ENCODE measurements at places on chromosomes 3 and 15. TPM values are rescaled to one million over a fixed set of nuclear protein-coding genes. Genes with fewer than 3 reads are reported as not detected.

DNA sequence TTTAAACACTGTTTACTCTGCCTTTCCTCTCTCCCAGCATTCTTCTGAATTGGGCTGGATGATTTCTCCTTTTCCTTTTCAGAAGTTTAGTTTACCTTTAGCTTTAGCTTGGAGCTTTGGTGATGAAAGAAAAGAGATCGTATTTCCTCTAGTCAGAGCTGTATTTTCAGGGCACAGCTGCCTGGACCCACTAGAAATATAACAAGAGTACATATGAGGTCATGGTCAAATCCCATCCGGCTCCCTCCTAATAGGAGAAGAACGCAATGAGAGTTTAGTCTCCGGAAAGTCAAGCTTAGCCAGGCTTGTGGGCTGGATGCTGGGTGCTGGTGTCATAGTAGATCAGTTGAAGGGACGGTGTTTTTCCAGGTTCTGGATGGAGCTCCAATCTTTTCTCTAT lies 177.1 kb upstream of the PFN2 start:
- no peak overlapping the region for H3K27ac ChIP-seq
- no peaks in the 10 kb centered on the region for H3K4me1 ChIP-seq
- no peaks in the 10 kb centered on the region for H3K27me3 ChIP-seq
- H3K4me3 ChIP-seq, result no peak overlapping the region

- H3K27me3 ChIP-seq, result no peaks in the 10 kb centered on the region
- peak; percentile 5 for DNase-seq
- no peaks in the 10 kb centered on the region for H3K4me1 ChIP-seq
- no peak overlapping the region for H3K4me3 ChIP-seq
- H3K27ac ChIP-seq, result peak overlapping the region; percentile 2
These were observed 55.3 kb downstream of the SLC28A2 start for GRCh38 chr15:45307230-45307924.

- DNase-seq, result no peak
- H3K27me3 ChIP-seq, result no peaks in the 10 kb centered on the region
- H3K4me3 ChIP-seq, result no peak overlapping the region
- H3K4me1 ChIP-seq, result no peaks in the 10 kb centered on the region
- no peaks in the 10 kb centered on the region for H3K36me3 ChIP-seq
These were observed 156.9 kb downstream of the ZNF621 start for GRCh38 chr3:40681658-40682055.

- no peaks in the 10 kb centered on the region for H3K27me3 ChIP-seq
- no peaks in the 10 kb centered on the region for H3K36me3 ChIP-seq
- H3K27ac ChIP-seq, result peak overlapping the region; percentile 7
- H3K4me1 ChIP-seq, result peaks cover 25% of the 10 kb centered on the region
These were observed 92.3 kb upstream of the TJP1 start for GRCh38 chr15:29914511-29914926.

DNA sequence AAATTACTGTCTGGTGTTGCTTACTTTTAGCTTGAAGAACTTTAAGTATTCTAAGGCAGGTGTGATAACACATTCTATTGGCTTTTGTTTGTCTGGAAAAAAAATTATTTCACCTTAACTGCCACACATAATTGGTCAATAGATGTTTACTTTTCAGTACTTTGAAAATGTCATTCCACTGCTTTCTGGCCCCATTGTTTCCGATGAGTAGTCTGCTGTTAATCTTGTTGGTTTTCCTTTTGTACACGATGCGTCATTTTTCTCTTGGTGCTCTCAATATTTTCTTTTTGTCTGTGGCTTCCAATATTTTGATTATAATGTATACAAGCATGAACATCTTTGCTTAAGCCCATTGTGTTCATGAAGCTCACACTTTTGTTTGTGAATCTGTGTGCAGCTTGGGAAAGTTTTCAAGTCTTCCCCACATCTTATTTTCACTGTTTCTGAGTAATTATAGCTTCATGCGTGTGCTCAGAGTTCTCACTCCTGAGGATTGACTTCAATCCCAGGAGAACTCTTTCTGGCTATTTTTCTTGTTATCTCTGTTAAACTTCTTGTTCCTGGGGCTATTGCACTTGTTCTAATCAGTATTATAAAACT lies 664.7 kb downstream of the IGSF11 start:
- H3K36me3 ChIP-seq, result no peaks in the 10 kb centered on the region
- H3K27ac ChIP-seq, result no peak overlapping the region
- H3K27me3 ChIP-seq, result no peaks in the 10 kb centered on the region
- no peaks in the 10 kb centered on the region for H3K4me1 ChIP-seq
- DNase-seq, result no peak
- no peak overlapping the region for H3K4me3 ChIP-seq

DNA sequence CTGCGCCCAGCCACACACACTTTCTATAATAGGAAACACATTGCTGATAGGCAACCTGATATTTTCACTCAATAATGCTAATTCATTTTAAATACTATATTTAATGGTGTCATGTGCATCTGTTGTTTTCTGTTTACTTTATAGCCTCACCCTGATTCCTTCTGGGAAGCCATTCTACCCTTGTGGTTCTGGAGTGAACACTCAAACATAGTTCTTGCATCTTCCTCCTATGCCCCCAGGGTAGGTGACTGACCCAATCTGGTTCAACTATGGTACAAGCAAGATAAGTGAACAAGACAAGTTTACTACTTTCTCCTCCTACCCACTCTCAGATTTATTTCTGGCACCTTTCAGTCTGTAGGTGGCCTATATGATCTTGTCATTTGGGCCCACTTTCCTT lies 4.3 kb upstream of the SCG3 start:
- H3K4me1 ChIP-seq, result no peaks in the 10 kb centered on the region
- DNase-seq, result no peak
- no peaks in the 10 kb centered on the region for H3K27me3 ChIP-seq
- no peak overlapping the region for H3K4me3 ChIP-seq

DNA sequence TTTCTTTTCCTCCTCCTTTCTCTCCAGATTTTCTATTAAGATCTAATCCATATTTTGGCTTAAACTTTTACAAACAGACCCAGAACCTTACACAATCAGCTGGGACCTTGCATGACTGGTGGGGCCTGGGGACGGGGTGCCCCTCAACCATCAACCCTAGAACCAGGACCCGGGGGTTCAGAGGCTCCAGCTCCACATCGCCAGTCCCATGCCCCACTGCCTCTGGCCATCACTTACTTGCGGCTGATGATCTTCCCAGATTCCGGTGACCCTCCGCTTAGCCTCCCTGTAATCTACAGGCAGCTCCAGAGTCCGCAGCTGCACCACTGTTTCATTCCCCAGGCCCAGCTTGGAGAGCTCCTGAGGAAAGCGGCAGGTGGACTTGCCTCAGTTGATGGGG lies 36.8 kb downstream of the PGPEP1L start:
- H3K27ac ChIP-seq, result no peak overlapping the region
- no peaks in the 10 kb centered on the region for H3K36me3 ChIP-seq
- no peaks in the 10 kb centered on the region for H3K27me3 ChIP-seq
- no peak for DNase-seq
- no peaks in the 10 kb centered on the region for H3K4me1 ChIP-seq

DNA sequence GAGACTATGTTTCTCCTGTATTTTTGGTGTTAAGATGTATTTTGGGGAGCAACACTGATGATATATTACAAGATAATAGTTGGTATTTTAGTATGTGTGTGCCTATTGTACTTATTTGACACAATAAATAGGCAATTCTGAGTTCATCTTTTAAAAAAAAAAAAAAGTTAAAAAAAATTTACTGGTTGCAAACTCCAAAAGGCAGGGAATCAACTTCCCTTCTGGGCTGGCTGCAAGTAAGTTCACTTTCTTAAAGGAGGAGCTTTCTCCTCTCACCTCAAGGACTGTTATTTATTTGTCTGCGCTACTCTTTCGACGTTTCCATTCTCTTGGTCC lies 335 bp upstream of the VPS8 start:
- peak overlapping the region; percentile 77 for H3K4me3 ChIP-seq
- no peaks in the 10 kb centered on the region for H3K4me1 ChIP-seq
- no peak for DNase-seq
- H3K27ac ChIP-seq, result no peak overlapping the region
- H3K27me3 ChIP-seq, result no peaks in the 10 kb centered on the region

- no peaks in the 10 kb centered on the region for H3K4me1 ChIP-seq
- no peaks in the 10 kb centered on the region for H3K27me3 ChIP-seq
- no peaks in the 10 kb centered on the region for H3K36me3 ChIP-seq
- no peak for DNase-seq
- no peak overlapping the region for H3K27ac ChIP-seq
These were observed 305.5 kb upstream of the DPH6 start for GRCh38 chr15:35851491-35851890.

- no peak overlapping the region for H3K27ac ChIP-seq
- H3K4me3 ChIP-seq, result no peak overlapping the region
- no peaks in the 10 kb centered on the region for H3K4me1 ChIP-seq
- DNase-seq, result no peak
- H3K27me3 ChIP-seq, result no peaks in the 10 kb centered on the region
These were observed 8.3 kb downstream of the GPR156 start for GRCh38 chr3:120276767-120277166.

DNA sequence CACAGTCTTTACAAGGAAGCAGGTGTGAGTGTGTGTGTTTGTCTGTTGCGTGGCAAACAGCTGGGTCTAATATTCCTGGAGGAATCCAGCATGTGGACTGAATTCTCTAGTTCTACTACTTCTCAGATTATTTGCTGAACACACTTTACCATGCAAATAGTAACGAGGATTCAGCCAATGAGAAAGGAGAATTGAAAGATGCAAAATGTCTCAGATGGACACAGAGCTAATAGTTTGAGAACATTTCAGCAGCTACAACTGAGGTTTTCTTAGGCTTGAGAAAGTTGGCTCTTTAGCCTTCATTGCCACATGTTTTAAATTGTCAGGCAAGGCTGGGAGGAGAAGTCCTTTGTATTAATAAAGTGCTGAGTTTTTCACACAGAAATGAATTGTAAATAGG lies 568.0 kb upstream of the MDFIC2 start:
- no peaks in the 10 kb centered on the region for H3K36me3 ChIP-seq
- H3K4me3 ChIP-seq, result no peak overlapping the region
- no peaks in the 10 kb centered on the region for H3K4me1 ChIP-seq
- H3K27ac ChIP-seq, result no peak overlapping the region

- no peak for DNase-seq
- no peaks in the 10 kb centered on the region for H3K36me3 ChIP-seq
These were observed 573.0 kb downstream of the TUSC7 start for GRCh38 chr3:117282566-117282965.

DNA sequence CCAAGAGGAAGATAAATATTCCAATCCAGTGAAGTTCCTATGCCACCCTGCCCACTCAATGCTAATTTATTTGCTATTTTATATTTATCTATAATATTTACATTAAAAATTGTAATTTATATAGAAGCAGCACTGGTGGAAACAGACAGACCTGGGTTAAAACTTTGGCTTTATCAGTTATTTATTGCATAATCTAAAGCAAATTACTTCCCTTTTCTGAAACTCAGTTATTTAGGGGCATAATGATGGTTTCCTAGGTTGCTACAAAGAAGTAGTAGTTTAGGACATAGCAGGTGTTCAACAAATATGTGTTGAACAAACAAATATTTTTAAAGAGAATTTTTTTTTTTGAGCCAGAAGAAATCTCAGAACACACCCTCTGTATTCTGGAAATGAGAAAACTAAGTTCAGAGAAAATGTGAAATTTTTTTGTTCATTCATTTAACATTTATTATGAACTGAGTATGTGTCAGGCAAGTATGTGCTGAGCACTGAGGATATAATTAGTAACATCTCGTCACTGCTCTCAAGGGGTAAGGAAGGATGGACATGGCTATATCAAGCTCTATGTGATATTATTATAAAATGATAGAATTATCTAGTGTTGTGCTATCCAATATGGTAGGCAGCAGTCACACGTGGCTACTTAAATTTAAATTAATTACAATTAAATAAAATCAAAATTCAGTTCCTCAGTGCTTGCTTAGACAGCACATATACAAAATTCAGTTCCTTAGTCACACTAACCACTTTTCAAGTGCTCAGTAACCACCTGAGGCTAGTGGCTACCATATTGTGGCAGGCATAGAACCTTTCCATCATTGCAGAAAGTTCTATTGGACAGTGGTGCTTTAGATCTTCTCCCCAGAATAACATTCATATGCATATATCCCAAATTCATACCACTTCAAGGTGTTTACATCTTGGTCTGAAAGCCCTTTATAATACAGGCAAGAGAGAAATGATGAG lies 7.0 kb upstream of the UBE2Q2 start:
- H3K27me3 ChIP-seq, result no peaks in the 10 kb centered on the region
- no peaks in the 10 kb centered on the region for H3K4me1 ChIP-seq
- H3K4me3 ChIP-seq, result no peak overlapping the region
- H3K27ac ChIP-seq, result no peak overlapping the region
- DNase-seq, result no peak

DNA sequence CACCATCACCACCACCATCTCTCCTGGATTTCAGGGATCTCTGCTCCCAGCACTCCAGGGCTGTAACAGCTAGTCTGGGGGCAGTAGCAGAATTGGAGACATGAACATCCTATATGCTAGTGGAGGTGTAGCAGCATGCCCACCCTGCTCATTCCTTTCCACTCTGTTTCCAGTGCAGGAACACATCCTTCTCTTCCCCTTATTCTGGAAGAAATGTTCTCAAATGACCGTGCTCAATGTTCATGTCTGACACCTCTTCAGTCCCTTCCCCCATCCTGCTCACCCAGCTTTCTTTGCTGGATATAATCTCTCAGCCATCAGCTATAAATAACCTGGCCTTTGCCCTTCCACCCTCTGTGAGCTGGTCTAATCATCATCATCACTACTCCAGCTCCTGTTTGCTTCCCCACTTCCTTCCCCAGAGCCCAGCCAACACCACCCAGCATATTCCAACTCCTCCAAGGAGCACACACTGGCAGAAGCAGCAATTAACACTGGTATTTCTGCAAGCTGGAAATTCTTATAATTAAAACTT lies 31.1 kb downstream of the DCLK3 start:
- H3K4me1 ChIP-seq, result peaks cover 8% of the 10 kb centered on the region
- no peaks in the 10 kb centered on the region for H3K27me3 ChIP-seq
- no peaks in the 10 kb centered on the region for H3K36me3 ChIP-seq

- H3K4me3 ChIP-seq, result no peak overlapping the region
- H3K27ac ChIP-seq, result no peak overlapping the region
- no peak for DNase-seq
- H3K36me3 ChIP-seq, result no peaks in the 10 kb centered on the region
These were observed 6.7 kb downstream of the GK5 start for GRCh38 chr3:142218703-142219102.

GRCh38 chr3:149388001-149388440 lies 10.6 kb upstream of the TM4SF1 start:
- H3K36me3 ChIP-seq, result no peaks in the 10 kb centered on the region
- H3K4me1 ChIP-seq, result no peaks in the 10 kb centered on the region
- no peak overlapping the region for H3K27ac ChIP-seq
- H3K27me3 ChIP-seq, result no peaks in the 10 kb centered on the region
- no peak overlapping the region for H3K4me3 ChIP-seq

Gene GOLGA6B
- total RNA-seq, result not detected

Gene ITGA11
- total RNA-seq, result 6.9 TPM

Gene IGDCC3
- total RNA-seq, result not detected

Gene FBXO40
- total RNA-seq, result not detected

Gene SPTBN5
- 19.0 TPM for total RNA-seq

Gene SENP2
- total RNA-seq, result 27.8 TPM

Gene GADL1
- total RNA-seq, result not detected

Gene FEZF2
- not detected for total RNA-seq
